NCI-H524 (cell line): ENCODE measurements at places on chromosomes 7 and 10.

GRCh38 chr10:125213541-125214282 lies 53.3 kb upstream of the CTBP2 start:
- no peak for DNase-seq

GRCh38 chr10:59177031-59177797 lies 771 bp downstream of the PHYHIPL start:
- DNase-seq, result peak; percentile 13

DNA sequence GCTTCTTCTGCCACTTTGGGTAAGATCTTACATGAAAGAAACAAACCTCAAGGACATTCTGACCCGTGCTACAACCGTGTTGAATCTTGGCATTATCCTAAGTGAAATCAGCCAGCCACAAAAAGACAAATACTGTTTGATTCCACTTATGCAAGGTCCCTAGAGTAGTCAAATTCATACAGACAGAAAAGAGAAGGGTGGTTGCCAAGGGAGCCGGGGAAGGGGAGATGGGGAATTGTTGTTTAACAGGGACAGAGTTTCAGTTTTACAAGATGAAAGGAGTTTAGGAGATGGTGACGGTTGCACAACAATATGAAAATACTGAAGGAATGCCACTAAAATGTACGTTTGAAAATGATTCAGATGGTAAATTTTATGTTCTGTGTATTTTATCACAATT lies 12.2 kb upstream of the CLEC2L start:
- DNase-seq, result no peak

GRCh38 chr10:99888622-99889021 lies 106.2 kb downstream of the ABCC2 start:
- no peak for DNase-seq

- no peak for DNase-seq
These were observed 108.7 kb downstream of the SH2D4B start for GRCh38 chr10:80646366-80646765.

- no peak for DNase-seq
These were observed 4.1 kb upstream of the NACAD start for GRCh38 chr7:45092931-45093235.

DNA sequence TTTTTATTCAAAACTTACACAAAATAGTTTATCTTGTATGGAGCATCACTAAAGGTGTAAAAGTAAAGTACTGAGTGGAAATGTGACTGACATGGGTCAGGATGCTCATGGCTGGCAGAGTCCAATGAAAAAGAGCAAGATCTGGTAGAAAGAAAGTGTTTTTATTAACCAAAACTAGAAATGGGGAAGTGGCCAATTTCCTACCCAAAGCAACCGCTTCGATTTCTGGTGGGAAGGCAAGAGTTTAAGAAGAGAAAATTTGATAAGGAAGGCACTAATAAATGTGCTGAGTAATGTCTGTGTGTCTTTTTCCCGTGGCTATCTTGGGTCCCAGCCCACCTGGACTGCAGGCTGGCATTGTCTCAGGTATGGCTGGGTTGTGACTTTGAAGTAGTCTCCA lies 277.7 kb downstream of the ANKRD7 start:
- no peak for DNase-seq

DNA sequence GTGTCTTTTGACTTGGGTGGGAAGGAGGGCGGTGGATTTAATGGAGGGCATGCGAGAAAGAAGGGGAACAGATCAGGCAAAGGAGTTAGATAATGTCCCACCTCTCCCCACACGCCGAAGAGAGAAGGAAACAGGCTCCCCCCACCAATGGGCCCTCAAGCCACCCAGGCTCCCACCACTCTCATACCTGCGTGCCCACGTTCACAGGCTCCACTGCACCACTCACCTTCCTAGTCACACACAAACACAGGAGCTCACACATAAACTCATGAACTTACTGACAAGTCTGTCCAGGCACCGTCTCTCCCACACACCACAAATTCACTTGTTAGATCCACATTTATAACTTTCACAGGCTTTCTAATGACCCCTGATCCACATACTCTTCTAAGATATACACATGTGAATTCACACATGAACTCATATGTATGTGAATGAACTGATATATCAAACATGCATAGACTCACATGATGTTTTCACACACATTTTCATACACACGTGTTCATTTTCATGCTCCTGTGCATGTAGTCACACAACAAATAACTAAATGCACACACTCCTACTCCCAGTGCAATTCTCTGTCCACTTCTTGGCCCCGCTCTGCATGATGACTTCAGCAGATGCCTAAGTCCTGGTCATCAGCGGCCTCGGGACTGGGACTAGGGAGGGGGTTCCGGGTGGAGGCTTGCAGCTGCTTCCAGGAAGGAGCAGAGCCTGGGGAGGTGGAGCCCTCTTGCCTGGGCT lies 1.5 kb downstream of the LZTS2 start:
- DNase-seq, result no peak

- DNase-seq, result no peak
These were observed 12.9 kb downstream of the ATP6V1F start for GRCh38 chr7:128875523-128875948.

- no peak for DNase-seq
These were observed 9.1 kb downstream of the PTER start for GRCh38 chr10:16445770-16446469.

GRCh38 chr7:92092210-92092609 lies 42.1 kb downstream of the CYP51A1 start:
- no peak for DNase-seq

GRCh38 chr7:75915416-75916156 lies 631 bp downstream of the POR start:
- no peak for DNase-seq

GRCh38 chr10:58887474-58887873 lies 289.0 kb upstream of the PHYHIPL start:
- no peak for DNase-seq

DNA sequence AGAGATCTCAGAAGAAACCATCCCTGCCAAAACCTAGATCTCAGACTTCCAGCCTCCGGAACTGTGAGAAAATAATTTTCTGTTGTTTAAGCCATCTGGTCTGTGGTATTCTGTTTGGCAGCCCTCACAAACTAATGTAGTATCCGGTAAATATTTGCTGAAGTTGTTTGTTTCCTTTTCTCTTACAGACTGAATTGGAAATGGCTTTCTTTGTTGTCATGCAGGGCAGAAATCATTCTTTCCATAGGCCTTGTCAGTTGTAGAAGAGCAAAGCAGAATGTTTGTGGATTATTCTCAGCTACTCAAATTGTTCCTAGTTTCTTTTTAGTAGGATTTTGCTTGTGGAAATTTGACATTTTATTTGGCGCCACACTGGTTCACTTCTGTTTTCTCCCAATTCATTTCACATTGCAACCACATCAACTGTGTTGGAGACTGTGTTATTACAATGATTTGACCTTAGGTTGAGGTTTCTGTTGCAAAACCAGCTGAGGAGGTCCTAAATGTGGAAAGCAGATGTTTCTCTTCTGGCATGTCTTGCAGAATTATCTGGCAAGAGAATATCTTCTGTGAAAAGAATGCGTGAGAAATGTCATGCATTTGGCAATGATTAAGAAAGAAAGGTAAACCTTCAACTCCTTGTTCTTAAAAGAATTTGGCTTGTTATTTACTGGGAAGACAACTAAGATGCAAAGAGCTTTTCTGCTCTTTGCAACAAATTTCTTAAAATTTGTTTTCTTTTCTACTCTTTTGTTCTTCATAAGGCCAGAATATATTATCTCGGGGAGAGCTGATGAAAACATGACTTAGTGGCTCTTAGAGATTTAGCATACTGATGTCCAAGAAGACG lies 25.8 kb downstream of the ACTA2 start:
- no peak for DNase-seq

GRCh38 chr10:113480851-113481502 lies 71.9 kb upstream of the HABP2 start:
- DNase-seq, result no peak

GRCh38 chr10:75179657-75180177 lies 30.9 kb upstream of the VDAC2 start:
- DNase-seq, result no peak
